Activated CD4-positive, alpha-beta memory T cell treated with anti-CD3 and anti-CD28 coated beads for 36 hours (primary cell): ENCODE measurements at places on chromosomes 7 and 10. TPM values are rescaled to one million over a fixed set of nuclear protein-coding genes. Genes with fewer than 3 reads are reported as not detected.

ACTL6B gene
- total RNA-seq, result not detected

HOXA9 gene
- 0.19 TPM for total RNA-seq

ANXA8 gene
- not detected for total RNA-seq

AMPH gene
- total RNA-seq, result not detected

SPAG6 gene
- total RNA-seq, result 0.24 TPM

NACAD gene
- 0.10 TPM for total RNA-seq

TPK1 gene
- 26.0 TPM for total RNA-seq

SLC39A12 gene
- total RNA-seq, result not detected

GRCh38 chr7:157274991-157275427 is 61.8 kb upstream of the DNAJB6 start:
- H3K4me1 ChIP-seq, result peaks cover 20% of the 10 kb centered on the region
- DNase-seq, result no peak
- H3K27ac ChIP-seq, result no peak overlapping the region
- no peak overlapping the region for H3K4me3 ChIP-seq

DNA sequence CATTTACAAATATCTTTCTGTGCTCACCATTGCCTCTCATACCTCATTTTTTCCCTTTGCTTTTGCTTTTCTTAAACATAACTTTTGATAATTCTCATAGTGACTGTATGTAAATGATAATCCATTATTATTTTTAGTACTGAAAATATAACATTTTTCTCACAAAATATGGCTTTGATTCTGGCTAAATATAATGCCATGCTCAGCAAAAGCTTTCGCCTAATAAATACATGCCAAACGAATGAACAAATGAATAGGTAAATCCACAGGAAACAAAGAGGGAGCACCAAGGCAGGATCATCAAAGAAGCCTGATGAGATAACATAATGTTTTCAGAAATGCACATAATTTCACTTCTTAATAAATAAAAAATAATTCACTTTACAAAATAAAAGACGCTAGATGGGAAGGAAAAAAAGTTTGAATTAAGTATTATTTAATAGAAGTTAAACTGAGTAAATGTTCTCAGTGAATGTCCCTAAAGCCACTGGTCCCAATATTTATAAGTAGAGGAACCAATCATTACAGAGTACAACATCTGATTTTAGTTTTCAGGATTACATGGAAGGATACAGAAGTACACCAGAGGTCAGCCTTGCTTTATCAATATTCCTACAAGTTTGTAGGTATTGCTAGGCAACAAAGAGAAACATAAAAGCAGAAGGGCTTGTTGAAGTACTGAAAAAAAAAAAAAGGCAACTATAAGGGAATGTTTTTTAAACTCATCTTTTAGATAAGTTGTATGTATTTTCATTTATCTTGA is 52.3 kb downstream of the RNLS start:
- no peaks in the 10 kb centered on the region for H3K36me3 ChIP-seq
- no peak for DNase-seq
- no peaks in the 10 kb centered on the region for H3K27me3 ChIP-seq
- no peak overlapping the region for H3K27ac ChIP-seq
- H3K4me3 ChIP-seq, result no peak overlapping the region

DNA sequence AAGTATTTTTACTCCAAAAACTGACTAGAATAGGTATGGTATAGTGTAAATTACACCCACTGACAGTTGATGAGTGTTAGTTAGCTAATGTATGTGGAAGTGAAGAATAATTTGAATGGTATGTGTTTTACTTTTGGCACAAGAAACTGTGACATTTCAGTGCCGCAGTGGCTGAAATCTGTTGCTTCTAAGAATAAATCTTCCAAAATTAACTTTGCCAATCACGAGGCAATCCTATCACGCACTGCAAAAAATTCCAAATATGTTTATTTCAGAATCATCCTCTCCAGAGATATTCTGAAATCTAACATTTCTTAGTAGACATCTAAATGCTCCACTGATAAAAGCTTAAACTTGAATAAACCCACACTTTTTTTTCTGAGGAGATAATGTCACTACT is 61.2 kb downstream of the PCLO start:
- DNase-seq, result no peak
- H3K27me3 ChIP-seq, result no peaks in the 10 kb centered on the region
- no peak overlapping the region for H3K4me3 ChIP-seq
- no peaks in the 10 kb centered on the region for H3K36me3 ChIP-seq

DNA sequence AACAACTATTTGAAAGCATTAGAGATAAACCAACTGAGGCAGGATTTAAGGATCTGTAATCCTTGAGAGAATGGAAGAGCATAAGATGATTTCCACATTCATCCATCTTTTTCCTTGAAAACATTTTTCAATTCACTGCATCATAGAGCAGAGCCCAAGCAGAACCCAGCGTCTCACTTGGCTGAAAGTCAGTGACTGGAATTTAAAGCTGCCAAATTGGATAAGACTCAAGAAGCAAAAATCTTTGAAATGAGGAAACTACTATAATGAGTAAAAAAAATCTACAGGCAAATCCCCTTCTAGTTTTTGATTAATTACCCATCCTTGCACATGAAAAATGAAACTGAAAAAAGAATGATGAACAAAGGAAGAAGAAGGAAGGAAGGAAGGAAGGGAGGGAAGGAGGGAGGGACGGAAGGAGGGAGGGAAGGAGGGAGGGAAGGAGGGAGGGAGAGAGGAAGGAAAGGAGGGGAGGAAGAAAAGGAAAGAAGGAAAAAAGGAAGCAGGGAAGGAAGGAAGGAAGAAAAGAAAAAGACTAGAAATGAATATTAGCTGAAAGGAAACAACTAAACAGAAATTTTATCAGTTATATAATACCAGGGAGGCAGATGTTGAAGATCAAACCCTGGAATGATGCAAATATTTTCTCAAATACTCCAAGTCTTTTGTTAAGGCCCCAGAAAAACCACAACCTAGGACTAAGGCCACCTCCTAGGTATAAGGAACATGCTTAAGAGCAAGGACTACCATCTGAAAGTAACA is 336.3 kb upstream of the MAGI2 start:
- no peak overlapping the region for H3K4me3 ChIP-seq
- no peaks in the 10 kb centered on the region for H3K4me1 ChIP-seq
- no peak overlapping the region for H3K27ac ChIP-seq
- H3K36me3 ChIP-seq, result no peaks in the 10 kb centered on the region
- H3K27me3 ChIP-seq, result no peaks in the 10 kb centered on the region

- H3K27ac ChIP-seq, result no peak overlapping the region
- no peak overlapping the region for H3K4me3 ChIP-seq
- DNase-seq, result no peak
- no peaks in the 10 kb centered on the region for H3K27me3 ChIP-seq
Measured at GRCh38 chr7:150838965-150839650, 13.2 kb upstream of the AOC1 start.

DNA sequence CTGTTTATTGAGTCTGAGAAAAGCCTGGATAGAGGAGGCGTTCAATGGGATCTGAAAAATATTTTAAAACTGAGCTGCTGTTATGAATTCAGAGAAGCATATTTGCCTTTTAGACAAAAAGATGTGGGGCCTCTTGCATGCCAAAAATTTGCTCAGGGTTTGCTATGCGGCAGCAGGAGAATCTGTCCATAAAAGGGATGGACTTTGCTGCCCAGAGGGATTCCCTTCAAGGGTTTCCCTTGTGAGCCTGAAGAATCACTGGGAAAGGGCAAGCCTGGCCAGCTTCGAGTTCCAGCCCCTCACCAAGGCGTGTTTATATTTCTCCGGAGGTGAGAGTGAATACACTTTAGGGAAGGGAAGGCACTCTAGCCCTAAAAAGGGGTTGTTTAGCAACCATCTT is 55.5 kb upstream of the CALD1 start:
- no peaks in the 10 kb centered on the region for H3K4me1 ChIP-seq
- H3K4me3 ChIP-seq, result no peak overlapping the region
- H3K27me3 ChIP-seq, result no peaks in the 10 kb centered on the region
- no peak for DNase-seq
- peaks cover 5% of the 10 kb centered on the region for H3K36me3 ChIP-seq

- H3K36me3 ChIP-seq, result no peaks in the 10 kb centered on the region
- no peak for DNase-seq
- no peak overlapping the region for H3K27ac ChIP-seq
- H3K27me3 ChIP-seq, result peaks cover 11% of the 10 kb centered on the region
- no peak overlapping the region for H3K4me3 ChIP-seq
Measured at GRCh38 chr10:125035136-125035535, 93.2 kb downstream of the ZRANB1 start.

DNA sequence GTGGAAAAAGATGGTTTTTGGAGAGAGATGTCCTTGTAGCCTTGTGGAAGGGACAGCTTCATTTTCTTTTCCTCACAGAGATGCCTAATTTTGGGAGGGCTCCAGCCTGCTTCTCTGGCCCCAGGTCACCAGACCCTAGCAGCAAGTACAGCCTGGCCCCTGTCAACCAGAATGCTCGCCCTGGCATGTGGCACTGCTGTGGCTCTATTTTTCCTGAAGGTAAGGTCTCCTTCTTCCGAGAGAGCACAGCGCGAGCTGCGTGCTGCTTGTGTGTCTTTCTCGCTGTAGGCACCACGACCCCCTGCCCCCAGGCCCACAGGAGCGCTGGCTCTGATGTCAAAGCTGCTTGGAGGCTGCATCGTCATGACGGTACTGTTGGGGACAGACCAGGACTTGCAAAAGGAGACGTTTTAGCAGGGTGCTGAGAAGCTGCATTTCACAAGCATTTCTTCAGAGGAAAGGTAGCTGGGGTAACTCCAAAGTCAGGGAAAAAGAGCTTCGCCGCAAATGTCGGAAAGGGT is 58.7 kb downstream of the CLEC2L start:
- no peak overlapping the region for H3K27ac ChIP-seq
- DNase-seq, result no peak
- H3K27me3 ChIP-seq, result no peaks in the 10 kb centered on the region
- peaks cover 12% of the 10 kb centered on the region for H3K36me3 ChIP-seq
- H3K4me1 ChIP-seq, result no peaks in the 10 kb centered on the region

GRCh38 chr10:132624847-132625471 is 87.4 kb downstream of the INPP5A start:
- H3K27ac ChIP-seq, result no peak overlapping the region
- H3K4me1 ChIP-seq, result peaks cover 13% of the 10 kb centered on the region
- no peak for DNase-seq
- H3K4me3 ChIP-seq, result no peak overlapping the region

DNA sequence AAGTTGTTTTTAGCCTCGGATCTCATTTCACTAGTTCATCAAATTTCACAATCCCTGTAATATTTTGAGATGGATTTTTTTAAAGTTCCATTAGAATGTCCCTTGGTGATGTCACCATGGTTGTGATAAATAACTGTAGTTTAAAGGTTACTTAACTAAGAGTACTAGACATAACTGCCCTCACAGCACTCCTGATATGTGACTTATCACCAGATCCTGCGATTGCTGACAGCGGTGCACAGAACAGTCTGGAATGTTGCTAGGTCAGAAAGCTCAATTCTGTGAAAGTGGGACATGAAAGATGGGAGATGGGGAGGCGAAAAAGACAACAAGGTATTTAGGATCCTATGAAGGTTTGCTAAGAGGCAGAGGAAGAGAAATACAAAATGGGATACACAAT is 40.2 kb downstream of the FAM13C start:
- DNase-seq, result no peak
- no peaks in the 10 kb centered on the region for H3K4me1 ChIP-seq
- no peaks in the 10 kb centered on the region for H3K36me3 ChIP-seq

GRCh38 chr10:123390874-123391273 is 236.7 kb downstream of the BUB3 start:
- H3K4me1 ChIP-seq, result no peaks in the 10 kb centered on the region
- peaks cover 4% of the 10 kb centered on the region for H3K36me3 ChIP-seq
- no peak overlapping the region for H3K4me3 ChIP-seq
- no peak for DNase-seq
- no peaks in the 10 kb centered on the region for H3K27me3 ChIP-seq
- no peak overlapping the region for H3K27ac ChIP-seq

- DNase-seq, result no peak
- H3K4me3 ChIP-seq, result no peak overlapping the region
- H3K36me3 ChIP-seq, result no peaks in the 10 kb centered on the region
- H3K27me3 ChIP-seq, result no peaks in the 10 kb centered on the region
- no peak overlapping the region for H3K27ac ChIP-seq
- H3K4me1 ChIP-seq, result no peaks in the 10 kb centered on the region
Measured at GRCh38 chr10:130484468-130485180, 348.4 kb downstream of the GLRX3 start.

DNA sequence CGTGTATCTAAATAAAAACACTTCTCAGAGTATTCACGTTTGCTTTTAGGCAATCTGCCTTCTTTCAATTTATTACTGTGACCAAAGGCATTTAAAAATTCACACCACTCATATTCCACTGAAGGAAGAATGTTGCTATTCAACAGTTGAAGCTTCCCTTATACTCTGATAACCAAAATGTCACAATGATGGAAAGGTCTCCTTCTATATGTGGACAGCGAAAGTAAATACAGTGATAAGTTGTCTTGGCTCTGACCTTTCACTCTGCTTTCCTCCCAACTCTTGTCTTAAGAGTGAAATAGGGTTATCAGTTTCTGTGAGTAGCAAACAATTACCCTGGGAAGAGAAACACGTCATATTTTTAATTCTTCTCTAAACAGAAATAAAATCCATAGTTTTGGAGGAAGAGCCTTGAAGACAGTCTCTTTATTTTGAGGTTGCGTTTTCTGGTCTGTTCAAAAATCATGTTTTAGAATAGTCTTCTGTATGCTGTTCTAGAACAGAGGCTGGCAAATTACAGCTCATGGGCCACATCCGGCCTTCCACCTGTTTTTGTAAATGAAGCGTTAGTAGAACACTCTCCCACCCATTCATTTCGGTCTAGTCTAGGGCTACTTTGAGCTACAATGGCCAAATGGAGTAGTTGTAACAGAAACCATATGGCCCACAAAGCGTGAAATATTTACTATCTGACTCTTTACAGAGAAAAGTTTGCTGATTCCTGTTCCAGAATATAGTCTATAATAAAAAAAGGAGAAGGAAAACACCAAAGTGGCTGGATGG is 41.3 kb downstream of the ETV1 start:
- no peaks in the 10 kb centered on the region for H3K4me1 ChIP-seq
- no peak overlapping the region for H3K27ac ChIP-seq
- no peaks in the 10 kb centered on the region for H3K36me3 ChIP-seq
- no peak for DNase-seq

DNA sequence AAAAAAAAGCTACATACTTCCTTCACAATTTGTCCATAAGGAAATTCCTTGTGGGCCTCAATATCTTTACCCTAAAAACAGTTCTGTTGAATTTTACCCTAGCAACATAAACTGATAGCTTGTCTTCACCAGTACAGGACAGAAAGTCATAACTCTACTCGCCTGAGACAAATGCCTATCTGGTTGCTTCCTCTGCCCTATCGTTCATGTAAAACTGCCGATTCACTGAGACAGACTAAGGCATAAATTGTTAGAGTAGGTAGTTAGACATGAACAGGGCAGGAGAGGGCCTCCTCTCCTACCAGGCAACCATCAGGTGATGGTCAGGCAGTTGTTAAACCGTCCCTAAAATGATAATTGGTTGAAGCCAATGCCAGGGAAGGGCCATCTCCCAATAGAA is 25.0 kb downstream of the IFIT3 start:
- peaks cover 3% of the 10 kb centered on the region for H3K36me3 ChIP-seq
- peaks cover 35% of the 10 kb centered on the region for H3K4me1 ChIP-seq
- DNase-seq, result no peak

- H3K27ac ChIP-seq, result no peak overlapping the region
- H3K27me3 ChIP-seq, result peaks cover 2% of the 10 kb centered on the region
- H3K36me3 ChIP-seq, result no peaks in the 10 kb centered on the region
- H3K4me3 ChIP-seq, result no peak overlapping the region
- DNase-seq, result no peak
- no peaks in the 10 kb centered on the region for H3K4me1 ChIP-seq
Measured at GRCh38 chr10:121567569-121567968, 30.7 kb downstream of the FGFR2 start.
